Retinal pigment epithelial cell (primary cell): ENCODE measurements at places on chromosomes 7 and 10.

DNA sequence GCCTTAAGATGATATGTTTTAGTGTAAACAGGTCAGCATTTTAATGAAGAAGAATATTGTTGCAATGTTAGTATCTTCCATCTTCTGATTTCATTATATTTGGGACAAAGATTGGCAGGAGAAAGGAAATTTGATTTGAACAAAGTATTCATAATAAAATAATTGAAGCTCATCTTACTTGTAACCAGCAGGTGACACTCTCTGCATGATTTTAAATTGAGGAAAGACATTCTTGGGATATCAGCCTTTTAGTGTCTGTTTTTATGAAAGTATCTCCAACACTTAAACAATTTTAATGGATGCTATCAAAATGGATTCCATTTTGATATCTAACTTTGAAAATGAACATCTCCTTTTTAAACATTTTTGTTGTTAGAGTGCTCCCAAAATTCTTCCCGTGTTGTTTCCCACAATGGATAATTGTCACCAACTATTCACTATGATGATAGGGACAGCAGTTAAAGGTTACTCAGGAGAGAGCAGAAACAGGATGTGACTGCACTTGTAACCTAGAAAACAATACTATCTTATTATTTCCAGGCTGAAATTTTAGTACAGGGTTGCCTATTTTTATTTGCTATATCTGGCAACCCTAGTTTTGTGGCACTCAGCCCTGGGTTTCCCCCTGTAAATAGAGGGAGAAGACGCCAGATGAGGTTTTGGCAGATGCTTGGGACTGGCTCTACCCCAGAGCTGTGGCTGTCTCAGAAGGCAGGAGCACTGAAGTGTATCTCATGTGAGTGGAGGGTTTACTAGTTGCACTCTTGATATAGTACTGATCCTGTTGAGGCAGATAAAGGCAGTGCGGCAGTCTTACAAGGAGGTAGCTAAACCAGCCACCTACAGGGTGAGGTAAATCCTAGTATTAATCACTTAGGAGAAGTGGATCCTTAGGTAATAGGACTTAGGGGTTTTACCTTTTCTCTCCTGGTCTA lies 31.0 kb upstream of the ABCB4 start:
- peak; percentile 2 for DNase-seq

GRCh38 chr7:48637382-48637781 lies 287.0 kb upstream of the CDC14C start:
- no peak for DNase-seq

GRCh38 chr10:94224656-94225055 lies 138.1 kb downstream of the NOC3L start:
- DNase-seq = no peak

DNA sequence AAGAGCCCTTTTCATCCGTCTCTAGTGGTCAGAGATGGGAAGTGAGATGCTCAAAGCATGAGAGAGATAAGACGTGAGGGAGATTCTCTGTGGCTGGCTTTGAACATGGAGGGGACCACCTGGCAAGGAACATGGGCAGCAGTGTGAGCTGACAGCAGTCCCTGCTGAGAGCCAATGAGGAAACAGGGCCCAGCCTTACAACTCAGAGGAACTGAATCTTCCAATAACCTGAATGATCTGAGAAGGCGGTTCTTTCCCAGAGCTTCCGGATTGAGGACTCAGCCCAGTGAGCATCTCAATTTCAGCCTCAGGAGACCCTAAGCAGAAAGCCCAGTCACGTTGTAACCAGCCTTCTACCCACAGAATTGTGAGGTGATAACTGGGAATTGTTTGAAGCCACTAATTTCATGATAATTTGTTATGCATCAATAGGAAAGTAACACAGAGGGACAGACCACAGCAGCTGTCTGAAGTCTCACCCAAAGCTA lies 33.9 kb upstream of the IKZF1 start:
- no peak for DNase-seq

DNA sequence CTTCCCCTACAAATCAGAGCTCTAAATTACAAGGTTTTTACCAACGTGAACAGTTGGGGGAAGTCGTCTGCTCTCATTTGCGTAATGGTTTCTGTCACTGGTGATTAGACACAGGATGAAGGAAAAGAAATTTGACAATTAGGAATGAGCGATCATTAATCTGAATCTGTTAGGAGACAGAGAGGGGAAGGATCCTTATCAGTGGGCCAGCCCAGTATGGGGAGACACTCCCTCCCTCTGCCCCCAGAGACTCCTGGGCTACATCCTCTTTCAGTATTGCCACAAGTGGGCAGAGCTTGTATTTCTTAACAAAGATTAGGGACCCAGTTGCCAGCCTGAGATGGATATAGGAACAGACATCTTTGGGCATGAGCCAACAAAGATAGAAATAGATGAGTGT lies 15.5 kb downstream of the HIF1AN start:
- DNase-seq = no peak

DNA sequence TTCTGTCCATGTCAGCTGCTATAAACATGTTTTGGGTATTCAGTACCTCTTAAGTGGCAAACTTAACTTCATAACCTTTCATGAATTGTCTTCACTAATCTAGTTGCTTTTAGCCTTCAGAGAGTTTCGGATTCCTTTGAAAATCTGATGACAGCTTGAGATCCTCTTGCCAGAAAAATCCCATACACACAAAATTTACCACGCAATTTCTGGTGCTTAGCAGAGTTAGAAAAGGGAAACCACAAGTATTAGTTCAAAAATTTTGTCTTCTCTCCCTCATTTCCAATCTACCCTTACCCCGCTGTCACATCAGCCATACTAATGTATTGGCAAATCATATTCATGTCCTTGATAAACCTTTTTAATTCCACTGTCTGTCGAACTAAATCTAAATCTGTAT lies 72.7 kb upstream of the TMEM106B start:
- no peak for DNase-seq

DNA sequence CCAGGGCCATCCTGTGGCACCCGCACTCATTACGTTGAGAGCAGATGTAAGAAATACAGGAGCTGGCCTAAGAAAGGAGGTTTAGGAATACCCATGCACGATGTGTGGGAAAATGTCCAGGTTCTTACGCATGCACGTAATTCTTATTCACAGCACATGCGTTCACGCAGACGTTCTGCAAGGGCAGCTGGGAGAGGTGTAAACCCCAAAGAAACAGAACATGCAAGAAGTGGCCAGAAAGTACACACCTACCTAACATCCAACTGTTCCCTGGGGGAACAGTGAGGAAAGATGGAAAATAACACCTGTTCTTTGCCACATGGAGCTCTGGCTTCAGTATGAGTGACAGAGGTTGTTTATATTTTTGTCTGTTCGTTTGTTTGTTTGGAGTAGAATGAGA lies 285.6 kb downstream of the PRPF18 start:
- no peak for DNase-seq
